ENCODE measurements at places on chromosomes 11 and 22.

GRCh38 chr11:66316849-66317251 is at the start of gene CD248:
CD248 (minus strand) TSS chr11:66317044; CDS start chr11:66317027, 17 bp downstream.
- no peak for DNase-seq

DNA sequence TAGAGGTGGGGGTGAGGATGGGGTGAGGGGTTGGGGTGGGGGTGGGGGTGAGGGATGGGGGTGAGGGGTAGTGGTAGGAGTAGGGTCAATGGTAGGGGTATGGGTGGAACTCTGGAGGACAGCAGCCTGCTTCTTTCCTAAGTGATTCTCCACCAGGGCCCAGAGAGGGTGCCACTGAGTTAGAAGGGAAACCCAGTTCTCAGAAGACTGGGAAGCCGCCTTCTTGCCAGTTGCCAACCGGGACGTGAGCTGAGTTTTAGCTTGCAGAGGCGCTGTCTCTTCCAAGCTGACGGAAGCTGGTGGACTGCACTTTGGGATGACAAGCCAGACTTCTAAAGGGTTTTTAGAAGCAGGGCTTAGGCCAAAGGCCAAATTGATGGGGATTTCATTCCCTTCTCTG is 104.4 kb downstream of the NAT10 start:
- DNase-seq, result no peak

- no peak for DNase-seq
These were observed 97.1 kb downstream of the ME3 start for GRCh38 chr11:86575208-86575855.

DNA sequence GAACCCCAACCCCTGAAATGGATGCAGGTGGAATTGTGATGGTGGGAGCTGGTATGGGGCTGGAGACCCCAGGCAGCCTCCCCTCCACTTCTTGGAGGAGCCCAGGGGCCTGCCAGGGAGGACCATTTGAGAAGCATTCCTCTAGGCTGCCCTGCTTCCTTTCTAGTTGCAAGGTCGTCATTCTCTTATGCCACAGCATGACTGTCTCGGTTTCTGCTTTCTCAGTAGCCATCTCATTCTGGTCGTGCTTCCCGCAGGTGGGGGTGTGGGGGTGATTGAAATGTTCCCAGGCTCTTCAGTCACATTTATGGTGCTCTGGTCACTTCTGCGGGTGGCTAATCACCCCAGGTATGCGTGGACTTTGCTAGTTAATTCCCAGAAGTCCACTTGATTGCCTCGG is 223.7 kb upstream of the TBCEL start:
- DNase-seq, result no peak

- DNase-seq, result no peak
These were observed 300.3 kb downstream of the ST3GAL4 start for GRCh38 chr11:126655807-126656128.

DNA sequence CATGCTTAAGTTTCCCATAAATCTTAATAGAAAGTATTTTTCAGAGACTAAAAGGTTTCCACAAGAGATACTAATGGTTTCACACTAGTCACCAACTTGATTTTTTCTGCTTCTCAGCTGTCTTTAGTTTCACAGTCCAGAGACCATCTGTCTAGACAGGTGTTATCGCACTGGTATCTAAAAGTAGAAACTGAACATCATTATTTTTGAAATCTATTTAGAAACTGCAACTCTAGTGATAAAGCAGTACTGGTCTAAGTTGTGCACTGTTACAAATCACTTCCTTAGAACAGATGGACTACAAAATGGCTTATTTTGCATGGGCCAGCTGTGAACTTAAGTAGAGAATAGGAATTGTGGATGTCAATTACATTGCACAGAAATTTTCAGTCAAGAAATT is 78.0 kb downstream of the CNTN5 start:
- no peak for DNase-seq

- no peak for DNase-seq
These were observed 51.1 kb downstream of the IGSF9B start for GRCh38 chr11:133905677-133906156.

GRCh38 chr11:132876239-132876638 is 656.1 kb downstream of the OPCML start:
- no peak for DNase-seq

All from stimulated activated CD8-positive, alpha-beta memory T cell treated with anti-CD3 and anti-CD28 coated beads, Interleukin-4, amount 100 ng/mL, for 4 hours (primary cell).